MV-4-11 (cell line): ENCODE measurements at places on chromosomes 6 and 20.

- DNase-seq: peak; percentile 59
Measured at GRCh38 chr6:73418081-73418741, 23.6 kb downstream of the DDX43 start.

- DNase-seq: no peak
Measured at GRCh38 chr6:18147616-18148015, 7.3 kb downstream of the TPMT start.

GRCh38 chr6:37987018-37987417 lies 167.5 kb downstream of the ZFAND3 start:
- no peak for DNase-seq

- no peak for DNase-seq
Measured at GRCh38 chr20:11153819-11154218, 480.0 kb upstream of the JAG1 start.

GRCh38 chr20:48828734-48829460 lies 1.1 kb upstream of the PREX1 start:
- DNase-seq: no peak

DNA sequence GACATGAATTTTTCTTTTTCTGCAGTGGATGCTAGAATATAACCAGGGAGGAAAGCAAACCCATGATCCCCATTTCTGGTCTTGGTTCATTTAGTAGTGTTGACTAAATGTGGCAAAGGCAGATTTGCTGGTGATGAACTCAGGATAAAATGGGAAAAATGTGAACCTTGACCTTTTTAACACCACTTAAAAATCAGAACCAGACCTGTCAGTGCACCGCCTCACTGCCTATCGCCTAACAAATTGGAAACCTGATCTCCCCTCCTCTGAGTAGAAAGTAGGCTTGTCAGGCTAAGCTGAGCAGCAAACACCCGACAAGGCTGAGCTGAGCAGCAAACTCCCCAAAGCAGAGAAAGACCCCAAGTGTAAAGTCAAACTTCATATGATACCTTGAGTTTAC lies 254.8 kb downstream of the FOXC1 start:
- no peak for DNase-seq

- no peak for DNase-seq
Measured at GRCh38 chr20:6053776-6054688, at the start of gene LRRN4. TSS of gene LRRN4 (minus strand) at chr20:6054060. CDS start at chr20:6052799, 1,261 bp downstream.

- no peak for DNase-seq
Measured at GRCh38 chr6:148296771-148297170, 45.9 kb upstream of the SASH1 start.

GRCh38 chr6:14641423-14642135 lies 524.0 kb downstream of the CD83 start:
- DNase-seq: peak; percentile 42

- DNase-seq: no peak
Measured at GRCh38 chr6:133040803-133041419, 200.2 kb upstream of the EYA4 start.
